ENCODE measurements at places on chromosomes 3 and 15. TPM values are rescaled to one million over a fixed set of nuclear protein-coding genes. Genes with fewer than 3 reads are reported as not detected.
A peak's percentile ranks its signal among the peaks of the same experiment; 100 is the strongest.

The TF gene
- polyA plus RNA-seq, result 0.05 TPM

The P2RY12 gene
- not detected for polyA plus RNA-seq

The ZPLD1 gene
- not detected for polyA plus RNA-seq

The PTX3 gene
- polyA plus RNA-seq, result 251 TPM

The MYZAP gene
- polyA plus RNA-seq, result 0.11 TPM

The MORC1 gene
- polyA plus RNA-seq, result not detected

The EPB42 gene
- not detected for polyA plus RNA-seq

GRCh38 chr3:106850437-106850836, 526.8 kb upstream of the CCDC54 start:
- H3K4me3 ChIP-seq, result no peak overlapping the region
- DNase-seq, result peak; percentile 51
- H3K27me3 ChIP-seq, result no peaks in the 10 kb centered on the region
- no peaks in the 10 kb centered on the region for H3K36me3 ChIP-seq

DNA sequence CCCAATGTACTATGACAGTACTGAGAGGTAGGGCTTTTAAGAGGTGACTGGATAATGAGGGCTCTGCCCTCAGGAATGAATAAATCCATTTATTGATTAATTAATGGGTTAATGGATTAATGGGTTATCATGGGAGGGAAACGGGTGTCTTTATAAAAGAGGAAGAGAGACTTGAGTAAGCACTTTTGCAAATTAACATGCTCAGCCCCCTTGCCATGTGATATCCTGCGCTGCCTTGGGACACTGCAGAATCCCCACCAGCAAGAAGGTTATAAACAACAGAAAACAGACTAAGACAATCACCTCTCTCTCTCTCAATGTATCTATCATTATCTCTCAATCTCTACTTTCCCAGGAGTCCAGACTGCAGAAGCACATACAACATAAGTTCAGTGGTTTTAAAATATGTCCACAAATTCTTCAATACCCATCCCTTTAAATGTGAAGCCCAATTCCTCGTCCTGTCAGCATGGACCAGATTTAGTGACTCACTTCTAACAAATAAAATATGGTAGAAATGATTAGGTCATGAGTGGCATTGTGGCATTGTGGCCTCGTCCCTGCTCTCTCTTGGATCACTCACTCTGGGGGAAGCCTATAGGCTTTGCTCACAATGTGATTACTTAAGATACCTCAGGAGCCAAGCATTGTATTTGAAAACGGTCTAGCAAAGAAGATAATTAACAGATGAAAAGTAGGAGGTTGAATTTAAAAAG, 40.0 kb upstream of the IL12A start:
- H3K27me3 ChIP-seq, result no peaks in the 10 kb centered on the region
- peak; percentile 60 for DNase-seq
- H3K36me3 ChIP-seq, result no peaks in the 10 kb centered on the region
- peaks cover 31% of the 10 kb centered on the region for H3K4me1 ChIP-seq
- H3K27ac ChIP-seq, result no peak overlapping the region

GRCh38 chr15:75114327-75114726, 87.4 kb upstream of the C15orf39 start:
- DNase-seq, result no peak
- no peak overlapping the region for H3K4me3 ChIP-seq
- no peaks in the 10 kb centered on the region for H3K4me1 ChIP-seq
- no peaks in the 10 kb centered on the region for H3K36me3 ChIP-seq
- H3K27ac ChIP-seq, result no peak overlapping the region
- H3K27me3 ChIP-seq, result no peaks in the 10 kb centered on the region

- peaks cover 11% of the 10 kb centered on the region for H3K4me1 ChIP-seq
- H3K4me3 ChIP-seq, result no peak overlapping the region
- H3K27me3 ChIP-seq, result no peaks in the 10 kb centered on the region
- DNase-seq, result peak; percentile 81
Observed at GRCh38 chr15:40320931-40321371, 2.5 kb upstream of the INAFM2 start.

DNA sequence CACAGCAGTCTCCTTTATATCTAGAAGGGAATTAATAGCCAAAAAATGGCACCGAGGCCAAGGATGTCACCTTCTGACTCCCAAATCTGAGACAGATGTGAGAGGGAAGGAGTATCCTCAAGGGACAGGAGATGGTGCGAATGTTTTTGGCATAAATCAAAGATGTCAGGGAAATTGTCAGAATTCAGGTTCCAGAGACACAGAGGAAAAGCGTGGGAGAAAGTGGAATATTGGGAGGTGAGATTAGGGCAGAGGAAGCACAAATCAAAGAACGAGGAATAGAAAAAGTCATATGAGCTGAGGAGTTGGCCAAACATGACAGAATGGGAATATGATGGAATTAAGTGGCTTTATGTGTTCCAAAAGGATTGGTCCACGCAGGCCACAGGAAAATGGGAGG, 6.0 kb downstream of the CCR5AS start:
- no peak overlapping the region for H3K4me3 ChIP-seq
- peaks cover 41% of the 10 kb centered on the region for H3K27me3 ChIP-seq
- no peak overlapping the region for H3K27ac ChIP-seq
- peaks cover 14% of the 10 kb centered on the region for H3K4me1 ChIP-seq
- no peak for DNase-seq

DNA sequence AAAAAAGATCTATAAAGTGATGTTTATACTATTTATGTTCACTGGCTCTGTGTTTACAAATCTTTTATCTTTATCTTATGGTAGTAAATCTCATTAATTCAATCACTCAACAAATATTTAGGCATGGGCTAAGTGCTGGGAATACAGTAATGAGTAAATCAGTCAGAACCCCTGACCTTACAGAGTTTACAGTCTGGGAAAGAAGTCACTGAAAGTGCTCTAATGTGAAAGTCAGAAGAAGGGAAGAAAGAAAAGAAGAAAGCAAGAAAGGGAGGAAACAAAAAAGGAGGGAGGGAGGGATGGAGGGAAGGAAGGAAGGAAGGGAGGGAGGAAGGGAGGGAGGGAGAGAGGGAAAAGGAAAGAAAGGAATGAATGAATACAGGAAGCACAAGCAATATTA, 96.8 kb upstream of the SOX2 start:
- H3K27me3 ChIP-seq, result no peaks in the 10 kb centered on the region
- no peak overlapping the region for H3K27ac ChIP-seq
- no peak for DNase-seq
- H3K4me1 ChIP-seq, result no peaks in the 10 kb centered on the region
- no peak overlapping the region for H3K4me3 ChIP-seq
- no peaks in the 10 kb centered on the region for H3K36me3 ChIP-seq

DNA sequence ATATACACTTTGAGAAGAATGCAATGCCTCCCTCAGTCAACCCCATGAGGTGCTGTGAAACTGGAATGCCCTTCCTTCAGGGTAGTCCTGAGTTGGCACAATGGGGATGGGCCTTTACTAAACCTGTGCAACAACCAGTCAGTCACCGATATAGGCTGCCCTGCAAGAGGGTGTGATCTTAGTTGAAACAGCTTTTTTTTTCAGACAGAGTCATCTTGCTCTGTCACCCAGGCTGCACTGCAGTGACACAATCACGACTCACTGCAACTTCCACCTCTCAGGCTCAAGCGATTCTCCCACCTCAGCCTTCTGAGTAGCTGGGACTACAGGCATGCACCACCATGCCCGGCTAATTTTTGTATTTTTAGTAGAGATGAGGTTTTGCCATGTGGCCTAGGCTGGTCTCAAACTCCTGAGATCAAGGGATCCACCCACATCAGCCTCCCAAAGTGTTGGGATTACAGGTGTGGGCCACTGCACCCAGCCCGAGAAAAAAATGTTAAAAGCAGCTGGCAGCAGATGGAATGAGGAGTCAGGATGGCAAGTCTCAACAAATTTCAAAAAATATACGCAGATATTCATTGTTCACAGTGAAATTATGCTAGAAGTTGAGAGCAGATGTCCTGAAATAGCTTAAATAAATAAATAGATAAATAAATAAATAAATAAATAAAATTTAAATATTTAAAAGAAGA, 31.8 kb downstream of the MYO5A start:
- no peak overlapping the region for H3K4me3 ChIP-seq
- H3K36me3 ChIP-seq, result no peaks in the 10 kb centered on the region
- H3K27ac ChIP-seq, result no peak overlapping the region

DNA sequence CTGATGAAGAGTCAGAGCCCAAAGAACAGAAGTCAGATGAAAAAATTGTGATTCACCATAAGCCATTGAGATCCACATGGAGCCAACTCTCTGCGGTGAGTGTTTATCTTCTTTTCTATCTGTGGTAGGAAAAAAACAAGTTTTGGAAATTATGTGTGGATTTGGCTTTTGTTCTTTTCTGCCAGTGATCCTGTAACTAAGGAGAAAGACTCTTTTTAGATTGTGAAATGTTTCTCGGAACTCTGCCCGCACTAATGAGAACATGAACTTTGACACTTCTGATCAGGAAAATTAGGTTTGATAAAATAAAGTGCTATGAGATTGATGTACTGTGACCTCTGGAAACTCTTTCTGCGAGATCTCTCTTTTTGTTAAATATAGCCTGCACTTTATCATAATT, 8.4 kb downstream of the ARHGEF26 start:
- H3K36me3 ChIP-seq, result no peaks in the 10 kb centered on the region
- no peak overlapping the region for H3K27ac ChIP-seq
- DNase-seq, result peak; percentile 47
- H3K4me3 ChIP-seq, result no peak overlapping the region
- H3K27me3 ChIP-seq, result no peaks in the 10 kb centered on the region
- H3K4me1 ChIP-seq, result no peaks in the 10 kb centered on the region

DNA sequence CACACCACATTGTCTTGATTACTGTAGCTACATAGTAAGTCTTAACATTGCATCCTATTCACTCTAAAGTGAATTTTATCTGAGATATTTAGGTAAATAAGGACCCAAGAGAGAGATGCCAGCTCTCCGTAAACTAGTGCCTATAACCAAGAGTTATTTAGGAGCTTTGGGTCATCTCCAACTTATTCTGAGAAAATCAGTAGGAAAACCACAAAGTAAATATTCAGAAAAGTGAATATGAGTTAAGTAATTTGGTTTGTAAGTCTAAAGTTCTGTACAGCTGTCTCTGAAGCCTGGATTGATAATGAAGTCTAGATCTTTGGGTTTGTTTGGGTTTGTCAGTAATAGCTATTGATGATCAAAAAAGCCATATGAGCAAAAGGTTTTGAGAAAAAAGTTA, 120.0 kb downstream of the FNDC3B start:
- H3K4me3 ChIP-seq, result no peak overlapping the region
- peak overlapping the region; percentile 49 for H3K27ac ChIP-seq
- H3K36me3 ChIP-seq, result 0 out of 2 replicates have a peak, but pooled peaks cover 7% of the 10 kb centered on the region
- H3K4me1 ChIP-seq, result peaks cover 59% of the 10 kb centered on the region
- H3K27me3 ChIP-seq, result no peaks in the 10 kb centered on the region

- H3K27me3 ChIP-seq, result no peaks in the 10 kb centered on the region
- H3K4me1 ChIP-seq, result no peaks in the 10 kb centered on the region
- DNase-seq, result no peak
- no peaks in the 10 kb centered on the region for H3K36me3 ChIP-seq
Observed at GRCh38 chr3:182244222-182244971, 532.7 kb downstream of the SOX2 start.

DNA sequence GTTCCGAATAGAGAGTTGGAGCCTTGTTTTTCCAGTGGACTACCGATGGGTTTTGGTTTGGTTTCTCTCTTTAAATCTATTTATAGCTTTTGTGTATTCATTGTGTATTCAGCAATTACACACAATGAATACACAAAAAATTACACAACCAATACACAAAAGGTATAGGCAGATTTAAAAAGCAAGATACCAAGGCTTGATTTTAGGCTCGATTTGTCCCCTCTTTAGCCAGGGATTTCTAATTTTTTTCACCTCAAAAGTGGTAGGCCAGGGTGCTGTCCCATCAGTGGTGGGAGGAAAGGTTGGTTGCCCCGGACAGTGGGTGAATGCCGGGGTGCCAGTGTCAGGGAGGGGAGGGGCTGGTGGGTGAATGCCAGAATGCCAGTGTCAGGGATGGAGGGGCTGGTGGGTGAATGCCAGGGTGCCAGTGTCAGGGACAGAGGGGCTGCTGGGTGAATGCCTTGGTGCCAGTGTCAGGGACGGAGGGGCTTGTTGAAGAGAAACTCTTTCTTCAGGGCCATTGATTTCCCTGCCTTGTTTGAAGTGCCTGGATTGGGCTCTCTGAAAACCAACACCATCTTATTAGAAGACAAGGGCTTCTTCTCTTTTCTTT, 186.2 kb downstream of the GOLGA6L6 start:
- no peak overlapping the region for H3K4me3 ChIP-seq
- no peaks in the 10 kb centered on the region for H3K27me3 ChIP-seq
- no peaks in the 10 kb centered on the region for H3K4me1 ChIP-seq
- no peaks in the 10 kb centered on the region for H3K36me3 ChIP-seq
- no peak overlapping the region for H3K27ac ChIP-seq

DNA sequence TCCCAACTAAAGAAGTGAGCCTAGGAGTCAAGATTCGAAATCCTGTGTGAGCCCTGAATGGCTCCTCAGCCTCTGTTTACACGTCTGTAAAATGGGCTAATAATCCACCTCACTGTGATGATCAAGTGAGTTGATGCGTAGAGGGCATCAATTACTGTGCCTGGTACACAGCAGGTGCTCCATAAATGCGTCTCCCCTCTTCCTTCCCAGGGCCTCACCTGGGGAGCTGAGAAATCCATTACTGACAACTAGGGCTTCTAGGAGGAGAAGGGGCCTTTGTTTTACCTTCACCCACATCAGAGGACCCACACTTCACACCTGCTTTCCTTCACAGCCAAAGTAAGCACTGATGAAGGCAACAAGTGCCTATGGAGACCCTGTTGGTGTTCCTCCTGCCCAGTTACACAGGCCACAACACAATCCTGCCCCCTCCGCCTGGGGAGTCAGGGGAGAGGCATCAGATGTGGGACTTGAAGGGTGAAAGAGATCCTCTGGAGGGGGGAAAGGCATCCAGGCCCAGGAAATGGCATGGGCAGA, 1.4 kb downstream of the CIB2 start:
- peaks cover 3% of the 10 kb centered on the region for H3K4me1 ChIP-seq
- DNase-seq, result no peak
- no peaks in the 10 kb centered on the region for H3K36me3 ChIP-seq
- no peaks in the 10 kb centered on the region for H3K27me3 ChIP-seq
- no peak overlapping the region for H3K27ac ChIP-seq

DNA sequence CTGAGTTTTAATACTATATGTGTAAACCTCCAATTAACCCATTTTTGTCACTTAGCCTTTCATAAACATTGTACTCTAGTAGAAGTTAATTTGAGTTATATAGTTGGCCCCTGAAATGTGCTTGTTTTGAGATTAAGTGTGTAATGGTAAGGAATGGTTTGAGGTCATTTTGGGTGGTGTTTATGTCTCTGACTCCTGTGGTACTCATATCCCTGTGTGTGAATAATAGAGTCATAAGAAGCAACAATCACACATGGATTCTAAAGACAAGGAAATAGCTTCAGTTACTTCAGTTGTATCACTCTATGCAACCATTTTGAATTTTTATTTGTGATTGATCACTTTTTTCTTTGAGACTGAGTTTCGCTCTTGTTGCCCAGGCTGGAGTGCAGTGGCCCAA, 408.5 kb downstream of the MFSD1 start:
- H3K4me3 ChIP-seq, result no peak overlapping the region
- peak; percentile 55 for DNase-seq
- H3K27ac ChIP-seq, result no peak overlapping the region
- H3K36me3 ChIP-seq, result no peaks in the 10 kb centered on the region
- H3K27me3 ChIP-seq, result peaks cover 6% of the 10 kb centered on the region

Measured in GM23248 (cell line).